ENCODE measurements at places on chromosomes 6 and 20. TPM values are rescaled to one million over a fixed set of nuclear protein-coding genes. Genes with fewer than 3 reads are reported as not detected.

Gene MAD2L1BP
- total RNA-seq: 27.5 TPM

DNA sequence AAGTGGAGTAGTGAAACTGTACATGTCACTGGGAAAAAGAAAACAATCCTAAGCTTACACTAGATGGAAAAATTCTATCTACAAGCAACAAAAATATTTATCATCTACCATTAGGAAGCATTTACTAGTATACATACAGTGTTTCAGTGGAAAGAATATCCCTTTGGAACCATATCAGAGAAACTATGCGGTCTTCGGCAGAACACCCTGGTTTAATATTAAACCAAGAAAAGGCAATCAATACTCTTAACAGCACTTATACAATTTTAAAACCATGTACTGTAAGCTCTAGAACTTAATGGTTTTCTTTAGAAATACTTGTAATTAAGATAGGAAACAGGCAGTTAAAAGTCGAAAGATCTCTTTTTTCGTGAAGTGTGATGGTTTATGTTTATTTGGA, 32.3 kb downstream of the GCLC start:
- H3K36me3 ChIP-seq: peaks cover 51% of the 10 kb centered on the region
- DNase-seq: no peak
- H3K27ac ChIP-seq: no peak overlapping the region
- no peak overlapping the region for H3K4me3 ChIP-seq
- H3K27me3 ChIP-seq: no peaks in the 10 kb centered on the region

DNA sequence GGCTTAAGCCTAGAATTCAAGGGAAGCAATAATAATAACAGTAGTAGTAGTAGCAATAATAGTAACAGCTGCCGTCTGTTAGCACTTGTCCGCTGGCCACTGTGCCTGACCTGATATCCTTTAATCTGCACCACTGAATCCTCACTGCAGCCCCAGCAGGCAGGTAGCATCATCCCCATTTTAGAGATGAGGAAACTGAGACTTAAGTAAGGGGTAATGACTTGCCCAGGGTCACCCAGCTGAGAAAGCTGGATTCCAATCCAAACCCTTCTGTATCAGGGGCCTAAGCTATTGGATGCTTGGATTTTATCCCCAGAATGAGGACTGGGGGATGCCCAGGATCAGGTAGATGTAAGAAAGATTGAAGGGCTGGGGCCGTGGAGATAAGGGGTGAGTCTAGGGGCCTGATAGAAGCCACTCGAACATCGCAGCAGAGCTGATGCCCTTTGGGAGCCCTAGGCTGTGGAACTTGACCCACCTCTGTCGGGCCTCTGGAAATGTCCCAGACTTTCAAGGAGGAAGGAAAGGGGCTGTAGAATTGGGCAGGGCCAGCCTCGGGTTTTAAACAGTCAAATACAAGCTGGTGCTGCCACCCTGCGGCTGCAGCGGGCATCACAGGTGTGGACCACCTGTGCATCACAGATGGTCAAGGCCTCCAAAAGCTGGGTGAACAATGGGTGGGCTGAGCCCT, 102.1 kb upstream of the MYL9 start:
- no peak overlapping the region for H3K4me3 ChIP-seq
- H3K4me1 ChIP-seq: no peaks in the 10 kb centered on the region
- peaks cover 11% of the 10 kb centered on the region for H3K27me3 ChIP-seq
- no peaks in the 10 kb centered on the region for H3K36me3 ChIP-seq
- peak; percentile 91 for DNase-seq

GRCh38 chr6:33081098-33081824, 5.5 kb downstream of the HLA-DPB1 start:
- peaks cover 30% of the 10 kb centered on the region for H3K27me3 ChIP-seq
- peaks cover 15% of the 10 kb centered on the region for H3K4me1 ChIP-seq
- no peak for DNase-seq
- H3K27ac ChIP-seq: no peak overlapping the region

GRCh38 chr6:42532038-42532669, 31.7 kb upstream of the UBR2 start:
- H3K27me3 ChIP-seq: no peaks in the 10 kb centered on the region
- no peak overlapping the region for H3K4me3 ChIP-seq
- H3K27ac ChIP-seq: no peak overlapping the region
- DNase-seq: no peak
- H3K36me3 ChIP-seq: no peaks in the 10 kb centered on the region

DNA sequence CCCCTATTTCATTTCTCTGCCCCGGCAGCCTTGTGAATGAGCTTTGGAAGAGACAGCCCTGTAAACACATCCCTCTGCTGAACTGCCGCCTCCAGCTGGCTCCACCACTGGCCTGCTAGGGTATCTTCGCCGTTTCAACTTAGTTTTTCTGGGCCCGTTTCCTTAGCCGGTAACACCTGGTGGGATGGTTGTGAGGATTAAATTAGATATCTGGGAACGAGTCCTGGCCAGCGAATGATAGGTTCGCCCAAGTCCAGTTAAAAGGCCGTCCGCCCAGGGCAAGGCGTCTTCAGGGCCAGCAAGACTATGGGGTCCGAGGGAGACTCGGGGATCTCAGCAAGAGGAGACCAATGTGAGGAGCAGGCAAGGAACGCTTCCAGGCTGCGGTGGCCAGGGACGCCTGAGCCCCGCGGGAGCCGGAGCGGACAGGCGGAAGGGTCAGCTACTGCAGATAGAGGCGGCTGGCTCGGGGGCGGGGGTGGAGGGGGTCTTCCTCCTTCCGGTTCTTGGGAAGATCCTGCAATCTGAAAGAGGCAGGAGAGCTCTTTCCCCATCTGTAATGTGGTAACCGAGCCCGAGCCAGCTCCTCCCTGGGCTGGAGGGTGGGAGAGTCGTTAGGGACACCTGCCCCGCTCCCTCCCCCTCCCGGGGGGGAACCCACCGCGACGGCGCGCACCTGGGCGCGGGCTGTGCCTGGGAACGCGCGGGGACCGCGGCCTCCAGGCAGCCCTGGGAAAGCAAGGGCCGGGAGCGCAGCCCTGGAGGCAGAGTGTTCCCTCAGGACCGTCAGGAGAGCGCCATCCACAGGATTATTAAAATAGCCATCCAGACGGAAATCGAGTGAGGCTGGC, 4.5 kb upstream of the PTCRA start:
- DNase-seq: no peak
- peak overlapping the region; percentile 55 for H3K4me3 ChIP-seq
- H3K4me1 ChIP-seq: peaks cover 3% of the 10 kb centered on the region
- peaks cover 3% of the 10 kb centered on the region for H3K27me3 ChIP-seq

- H3K4me1 ChIP-seq: peaks cover 7% of the 10 kb centered on the region
- H3K36me3 ChIP-seq: peaks cover 5% of the 10 kb centered on the region
- peak overlapping the region; percentile 58 for H3K4me3 ChIP-seq
- no peak for DNase-seq
- H3K27me3 ChIP-seq: no peaks in the 10 kb centered on the region
Observed at GRCh38 chr6:17580518-17581048, 19.5 kb upstream of the FAM8A1 start.

DNA sequence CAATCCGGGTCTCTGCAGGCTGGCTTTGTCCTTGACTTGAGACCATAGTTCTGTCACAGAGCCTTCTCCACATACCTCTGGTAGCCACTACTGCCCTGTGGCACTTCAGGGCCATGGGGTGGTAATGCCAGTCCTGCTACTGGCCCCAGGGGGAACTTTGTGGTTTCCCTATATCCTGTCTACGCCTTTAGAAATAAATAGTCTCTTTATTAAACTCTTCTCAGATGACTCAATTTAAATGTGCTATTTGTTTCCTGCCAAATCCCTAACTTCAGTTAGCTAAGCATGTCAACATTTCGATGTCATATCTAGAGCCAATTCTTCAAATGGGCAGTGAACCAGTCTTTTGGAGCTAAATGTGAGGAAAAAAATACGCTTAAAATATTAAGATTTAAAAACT, 60.1 kb downstream of the SEL1L2 start:
- no peaks in the 10 kb centered on the region for H3K4me1 ChIP-seq
- no peak overlapping the region for H3K27ac ChIP-seq
- DNase-seq: no peak
- no peak overlapping the region for H3K4me3 ChIP-seq

- no peaks in the 10 kb centered on the region for H3K4me1 ChIP-seq
- DNase-seq: no peak
- H3K4me3 ChIP-seq: no peak overlapping the region
- H3K27ac ChIP-seq: no peak overlapping the region
- H3K36me3 ChIP-seq: peaks cover 9% of the 10 kb centered on the region
- no peaks in the 10 kb centered on the region for H3K27me3 ChIP-seq
Observed at GRCh38 chr6:42846505-42846904, 32.9 kb upstream of the RPL7L1 start.

- H3K4me3 ChIP-seq: no peak overlapping the region
- no peak overlapping the region for H3K27ac ChIP-seq
- peak; percentile 56 for DNase-seq
- no peaks in the 10 kb centered on the region for H3K4me1 ChIP-seq
Observed at GRCh38 chr20:33165416-33166055, 2.4 kb upstream of the BPIFA2 start.

GRCh38 chr6:82988930-82989351, 76.7 kb downstream of the UBE3D start:
- H3K36me3 ChIP-seq: peaks cover 10% of the 10 kb centered on the region
- peaks cover 21% of the 10 kb centered on the region for H3K4me1 ChIP-seq
- H3K27ac ChIP-seq: peak overlapping the region; percentile 1

Gene MYBL2
- 16.1 TPM for total RNA-seq

- peaks cover 2% of the 10 kb centered on the region for H3K36me3 ChIP-seq
- H3K27ac ChIP-seq: peak overlapping the region; percentile 68
- no peaks in the 10 kb centered on the region for H3K27me3 ChIP-seq
- peaks cover 37% of the 10 kb centered on the region for H3K4me1 ChIP-seq
- DNase-seq: no peak
Observed at GRCh38 chr6:34319471-34319885, 70.7 kb upstream of the SMIM29 start.

Gene AHI1
- 24.5 TPM for total RNA-seq

DNA sequence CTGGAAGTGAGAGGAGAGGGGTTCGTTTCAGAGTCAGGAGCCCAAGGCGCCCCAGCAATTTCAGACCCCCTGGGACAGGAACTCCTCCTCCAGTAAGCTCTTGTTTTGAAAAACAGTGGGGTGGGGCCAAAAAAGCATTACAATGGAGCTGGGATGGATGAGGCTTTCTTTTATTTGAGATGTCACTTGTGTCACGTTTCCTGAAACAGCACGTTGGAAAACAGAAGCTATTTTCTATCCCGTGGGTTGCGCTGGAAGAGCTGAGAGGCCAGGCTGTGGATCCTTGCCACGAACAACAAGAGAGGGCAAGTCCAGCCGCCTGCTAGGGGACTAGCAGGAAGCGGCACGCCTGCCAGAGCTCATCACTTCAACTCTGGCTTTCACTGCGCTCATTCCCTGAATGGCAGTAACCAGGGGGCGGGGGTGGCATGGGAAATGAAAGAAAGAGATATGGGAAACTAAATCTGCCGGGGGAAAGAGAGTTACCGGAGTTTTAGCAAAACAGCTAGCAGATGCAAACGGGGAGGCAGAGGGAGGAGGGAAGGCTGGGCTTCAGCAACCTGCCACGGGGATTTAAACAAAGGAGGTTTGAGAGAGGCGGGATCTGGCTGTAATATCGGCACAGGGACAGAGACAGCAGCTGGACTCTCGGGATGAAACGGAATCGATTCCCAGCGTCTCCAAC, 34.6 kb downstream of the GCNT2 start:
- no peaks in the 10 kb centered on the region for H3K36me3 ChIP-seq
- peak overlapping the region; percentile 78 for H3K27ac ChIP-seq
- no peak for DNase-seq
- H3K27me3 ChIP-seq: peaks cover 31% of the 10 kb centered on the region

Gene ISM1
- total RNA-seq: 0.21 TPM

Gene SIRPB2
- not detected for total RNA-seq

GRCh38 chr6:88008411-88008810, 39.2 kb upstream of the SPACA1 start:
- H3K27me3 ChIP-seq: no peaks in the 10 kb centered on the region
- H3K4me3 ChIP-seq: no peak overlapping the region
- no peak overlapping the region for H3K27ac ChIP-seq
- H3K36me3 ChIP-seq: no peaks in the 10 kb centered on the region
- DNase-seq: no peak
- H3K4me1 ChIP-seq: no peaks in the 10 kb centered on the region

GRCh38 chr6:37507077-37507476, 7.4 kb upstream of the CCDC167 start:
- peaks cover 21% of the 10 kb centered on the region for H3K27me3 ChIP-seq
- no peaks in the 10 kb centered on the region for H3K4me1 ChIP-seq
- H3K27ac ChIP-seq: no peak overlapping the region
- H3K36me3 ChIP-seq: no peaks in the 10 kb centered on the region
- no peak overlapping the region for H3K4me3 ChIP-seq

GRCh38 chr6:91654793-91655192, 1067.9 kb upstream of the MAP3K7 start:
- no peaks in the 10 kb centered on the region for H3K27me3 ChIP-seq
- no peak overlapping the region for H3K27ac ChIP-seq
- H3K4me3 ChIP-seq: no peak overlapping the region
- DNase-seq: no peak
- peaks cover 22% of the 10 kb centered on the region for H3K4me1 ChIP-seq

GRCh38 chr20:6014017-6014416, 39.8 kb downstream of the LRRN4 start:
- no peak for DNase-seq
- H3K36me3 ChIP-seq: peaks cover 61% of the 10 kb centered on the region
- no peak overlapping the region for H3K4me3 ChIP-seq
- H3K4me1 ChIP-seq: peaks cover 4% of the 10 kb centered on the region
- H3K27ac ChIP-seq: no peak overlapping the region

DNA sequence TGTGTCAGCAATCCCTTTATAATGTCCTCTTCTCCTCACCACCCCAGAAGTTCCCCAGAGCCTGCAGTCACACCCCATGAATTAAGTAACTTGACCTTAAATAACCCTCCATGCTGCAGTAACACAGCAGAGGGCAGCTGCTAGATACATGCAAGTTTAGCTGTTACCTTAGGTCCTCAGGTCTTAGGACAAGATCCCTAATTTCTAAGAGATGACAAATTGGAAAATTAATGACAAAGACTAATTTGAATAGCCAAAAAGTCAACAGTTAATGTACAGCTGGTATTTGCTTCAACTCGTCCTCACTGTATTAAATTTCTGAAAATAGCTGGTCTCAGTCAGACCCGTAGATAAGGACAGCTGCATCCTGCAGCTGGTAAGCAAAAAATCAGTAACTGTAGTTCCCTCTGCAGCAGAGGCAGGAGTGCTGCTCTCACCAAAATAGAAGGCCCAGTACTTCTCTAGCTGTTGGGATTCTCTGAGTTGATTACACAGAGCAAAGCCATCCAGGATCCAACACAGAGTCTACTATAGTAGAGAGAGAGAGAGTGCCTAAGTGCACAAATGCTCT, 62.4 kb downstream of the TNFRSF21 start:
- H3K4me1 ChIP-seq: peaks cover 3% of the 10 kb centered on the region
- H3K4me3 ChIP-seq: no peak overlapping the region
- no peak overlapping the region for H3K27ac ChIP-seq
- no peaks in the 10 kb centered on the region for H3K27me3 ChIP-seq
- no peaks in the 10 kb centered on the region for H3K36me3 ChIP-seq
- DNase-seq: no peak

GRCh38 chr6:134534708-134535149, 216.8 kb upstream of the SGK1 start:
- DNase-seq: no peak
- no peak overlapping the region for H3K4me3 ChIP-seq
- peaks cover 45% of the 10 kb centered on the region for H3K4me1 ChIP-seq
- H3K27me3 ChIP-seq: no peaks in the 10 kb centered on the region
- no peaks in the 10 kb centered on the region for H3K36me3 ChIP-seq

Gene SERPINB1
- 13.7 TPM for total RNA-seq
